ENCODE measurements at places on chromosomes 2 and 18.

- DNase-seq = no peak
These were observed 107.4 kb downstream of the NOL4 start for GRCh38 chr18:34117319-34117718.

GRCh38 chr2:10036095-10036884 lies 7.1 kb upstream of the KLF11 start:
- DNase-seq = peak; percentile 81

GRCh38 chr18:7512348-7512747 lies 54.8 kb upstream of the PTPRM start:
- DNase-seq = no peak

DNA sequence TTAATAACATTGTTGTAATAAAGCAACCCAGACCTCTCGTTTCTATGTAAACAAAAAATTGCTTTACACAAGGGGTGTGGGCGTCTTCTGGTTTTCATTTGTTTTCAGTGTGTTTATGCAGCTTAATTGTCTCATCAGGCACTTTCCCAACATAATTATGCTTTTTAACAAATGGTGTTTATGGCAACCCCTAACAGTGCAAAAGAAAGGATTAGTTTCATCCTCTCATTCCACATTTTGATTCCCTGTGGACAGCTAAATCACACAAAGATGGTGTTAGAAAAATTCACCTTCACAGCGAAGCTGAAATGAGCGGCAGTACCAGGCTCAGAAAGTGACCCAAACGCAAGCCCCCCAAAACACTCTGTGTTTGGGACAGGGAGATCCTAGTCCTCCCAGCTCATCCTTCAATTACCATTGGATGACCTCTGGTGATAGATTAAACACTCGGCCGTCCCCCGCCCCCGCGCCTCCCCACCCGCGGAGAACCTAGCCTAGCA lies 724 bp downstream of the FTCDNL1 start:
- no peak for DNase-seq

DNA sequence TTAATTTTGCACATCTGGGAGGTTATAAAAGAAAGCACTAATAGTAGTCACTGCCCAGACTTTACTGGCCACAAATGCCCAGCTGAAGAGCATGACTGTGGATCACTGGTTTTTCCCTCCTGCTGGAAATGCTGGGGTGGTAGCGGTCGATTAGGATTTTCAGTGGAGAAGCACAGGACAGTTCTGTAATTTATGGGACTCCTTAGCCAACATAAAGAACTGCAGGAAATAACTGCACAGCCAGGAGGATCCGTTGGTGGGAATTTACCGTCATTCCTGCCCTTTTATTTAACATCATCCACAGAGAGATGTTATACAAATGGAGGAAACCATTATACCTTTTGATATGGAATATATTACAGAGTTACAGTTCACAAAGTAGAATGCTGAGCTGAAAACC lies 61.5 kb downstream of the TNFRSF11A start:
- no peak for DNase-seq

DNA sequence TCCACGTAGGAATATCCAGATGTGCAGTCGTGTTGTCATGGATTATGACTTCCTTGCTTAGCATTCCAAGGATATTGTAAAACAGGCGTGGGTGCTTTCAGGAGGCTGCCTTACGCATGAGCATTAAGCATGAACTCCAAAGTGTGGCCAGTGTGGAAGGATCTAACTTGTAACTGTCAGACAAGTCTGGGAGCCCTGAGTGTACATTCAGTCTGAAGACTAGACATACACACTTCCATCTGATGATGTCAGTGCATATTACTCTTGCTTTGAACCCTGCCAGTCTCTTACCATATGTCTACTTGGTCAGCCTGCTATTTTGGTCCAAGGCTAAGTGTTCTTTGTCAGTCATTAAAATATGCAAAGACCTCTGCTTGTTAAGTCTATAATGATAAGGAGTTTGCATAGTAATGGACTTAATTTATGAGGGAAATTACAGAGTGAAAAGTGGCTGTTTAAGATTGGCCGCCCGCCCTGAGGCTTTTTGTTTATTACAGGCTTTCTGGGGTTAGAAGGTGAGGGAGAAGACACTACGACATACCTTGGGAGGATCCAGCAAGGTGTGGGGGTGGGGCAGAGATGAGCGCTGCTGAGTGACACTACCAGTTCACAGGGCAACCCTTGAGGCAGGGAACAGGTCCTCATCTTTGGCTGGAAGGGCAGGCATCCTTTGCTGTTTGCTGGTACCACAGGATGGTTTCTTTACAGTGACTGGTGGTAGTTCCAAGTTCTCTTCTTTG lies 48.3 kb downstream of the CABLES1 start:
- no peak for DNase-seq

DNA sequence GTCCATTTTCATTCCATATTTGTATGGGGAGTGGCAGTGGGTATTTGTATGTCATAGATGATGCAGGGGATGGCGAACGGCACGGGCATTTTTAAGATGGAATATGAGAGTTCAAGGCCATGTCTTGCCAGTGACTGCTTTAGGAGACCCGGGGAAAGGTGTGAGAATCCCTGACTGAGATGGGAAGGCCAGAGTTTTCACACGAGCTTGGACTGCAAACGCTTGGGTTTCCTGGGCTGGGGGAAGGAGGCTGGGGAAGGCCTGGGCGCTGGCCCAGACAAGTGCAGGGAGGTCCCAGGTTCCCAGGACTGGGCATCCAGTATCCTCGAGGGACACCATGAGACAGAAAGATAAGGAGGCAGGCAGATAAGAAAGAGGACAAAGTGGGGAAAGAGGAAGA lies 35.2 kb downstream of the CNGA3 start:
- DNase-seq = no peak

- DNase-seq = no peak
These were observed 33.6 kb downstream of the RASGRP3 start for GRCh38 chr2:33509908-33510585.

GRCh38 chr18:13235421-13235831 lies 16.9 kb downstream of the LDLRAD4 start:
- no peak for DNase-seq

- no peak for DNase-seq
These were observed 14.0 kb upstream of the MCFD2 start for GRCh38 chr2:46929612-46930011.

- DNase-seq = no peak
These were observed 80.5 kb downstream of the BCL2L11 start for GRCh38 chr2:111201214-111201613.
